ENCODE measurements at places on chromosomes 12 and 14.

- peak; percentile 78 for DNase-seq
Observed at GRCh38 chr12:22624870-22625761, at the start of gene ETNK1. TSS of gene ETNK1 (plus strand) at chr12:22625171. CDS start at chr12:22625431, 260 bp downstream.

GRCh38 chr14:104335176-104335575 lies 196.8 kb downstream of the KIF26A start:
- DNase-seq: peak; percentile 51

DNA sequence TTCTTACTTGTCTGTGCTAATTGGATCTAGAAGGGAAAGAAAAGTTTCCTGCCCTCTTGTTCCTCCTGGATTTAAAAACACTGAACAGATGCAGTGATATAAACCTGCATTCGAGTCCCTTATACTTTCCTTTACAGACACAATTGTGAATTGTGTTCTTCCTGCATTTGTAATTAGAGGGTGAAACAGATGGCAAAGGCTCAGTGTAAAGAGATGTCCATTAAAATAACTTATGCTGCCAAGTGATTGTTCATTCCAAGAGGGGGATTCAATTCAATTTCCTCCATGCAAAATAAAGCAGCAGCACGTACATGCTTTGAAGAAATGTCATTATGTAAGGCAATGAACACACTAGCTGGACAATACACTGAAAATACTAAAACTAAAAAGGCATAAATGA lies 248.3 kb upstream of the LRIG3 start:
- no peak for DNase-seq

DNA sequence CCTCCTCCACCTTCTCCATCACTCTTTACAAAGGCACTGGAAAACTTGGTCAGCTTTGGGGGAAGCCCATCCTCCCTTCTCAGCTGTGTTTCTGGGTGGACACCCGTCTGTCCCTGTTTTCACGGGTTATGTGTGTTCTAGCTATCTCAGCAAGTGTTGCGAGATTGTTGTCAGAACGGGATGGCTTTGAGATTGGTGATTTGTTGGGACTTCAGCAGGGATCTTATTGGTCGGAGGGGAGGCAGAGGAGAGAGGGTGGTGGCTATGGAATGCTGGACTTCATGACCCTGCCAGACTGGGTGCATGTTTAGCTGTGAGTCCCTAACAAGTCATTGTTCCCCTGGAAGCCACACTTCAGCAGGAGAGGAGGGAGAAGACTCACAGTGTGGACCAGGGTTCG lies 2.1 kb downstream of the USP5 start:
- no peak for DNase-seq

- DNase-seq: no peak
Observed at GRCh38 chr12:88227263-88227662, 85.2 kb downstream of the TMTC3 start.

GRCh38 chr14:24171422-24172260 lies at the start of gene REC8:
TSS of gene REC8 (plus strand) at chr14:24172080. CDS start at chr14:24172553, 473 bp downstream.
- DNase-seq: no peak

- no peak for DNase-seq
Observed at GRCh38 chr14:55789406-55789805, 209.4 kb downstream of the KTN1 start.

- DNase-seq: no peak
Observed at GRCh38 chr14:70034257-70034656, 154.5 kb downstream of the SLC8A3 start.

DNA sequence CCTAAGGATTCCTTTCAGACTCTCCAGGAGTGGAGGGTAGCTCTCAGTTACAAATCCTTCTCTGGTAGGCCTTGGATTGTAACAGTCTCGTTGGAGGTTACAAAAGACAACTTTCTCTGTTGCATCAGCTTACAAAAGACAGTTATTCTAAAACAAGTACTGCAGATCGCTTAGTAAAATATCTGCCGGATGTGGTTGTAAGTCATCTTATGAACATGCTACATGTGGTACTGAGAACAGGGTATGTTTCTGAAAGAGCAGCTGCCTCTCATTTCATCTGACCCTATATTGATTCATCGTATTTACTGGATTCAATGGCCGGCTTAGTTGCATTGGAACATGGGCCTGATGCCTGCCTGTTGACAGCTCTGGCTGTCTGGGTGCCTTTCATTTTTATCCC lies 157.4 kb downstream of the PTCSC3 start:
- no peak for DNase-seq

DNA sequence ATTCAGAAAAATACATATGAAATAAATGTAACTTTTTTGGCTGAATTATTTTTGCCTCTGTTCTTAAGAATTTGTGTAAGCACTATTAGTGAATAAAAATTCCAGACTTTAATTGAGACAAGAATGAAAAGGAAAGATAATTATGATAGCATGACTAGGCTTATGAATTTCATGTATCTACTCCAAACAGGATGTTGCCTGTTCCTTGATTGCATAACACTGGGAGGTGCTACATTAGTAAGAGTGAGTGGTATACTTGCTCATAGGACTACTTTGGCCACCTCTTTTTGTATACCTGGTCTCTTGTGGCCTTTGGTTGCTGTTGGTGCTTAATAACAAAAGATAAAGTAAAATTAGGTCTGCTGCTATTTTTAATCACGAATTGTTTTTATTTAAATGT lies 112.8 kb downstream of the NAV3 start:
- DNase-seq: no peak

DNA sequence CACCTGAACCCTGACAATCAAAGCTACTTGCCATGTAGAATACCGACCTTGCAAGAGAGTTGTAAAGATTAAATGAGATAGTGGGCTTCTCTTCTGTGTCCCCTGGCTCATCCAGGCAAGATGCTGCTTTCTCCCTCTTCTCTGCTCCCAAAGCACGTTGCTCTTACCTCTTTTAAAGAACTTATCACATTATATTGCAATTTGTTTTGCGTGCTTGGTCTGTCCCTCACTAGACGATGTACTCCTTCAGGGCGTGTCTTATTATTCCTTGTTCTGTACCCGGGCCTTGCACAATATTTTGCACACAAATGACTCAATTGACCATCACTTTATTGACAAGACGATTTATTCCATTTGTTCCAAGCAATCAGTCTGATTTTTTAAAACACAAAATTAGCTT lies 3.3 kb downstream of the DCN start:
- no peak for DNase-seq

- DNase-seq: no peak
Observed at GRCh38 chr14:42715316-42715715, 1108.6 kb downstream of the LRFN5 start.

DNA sequence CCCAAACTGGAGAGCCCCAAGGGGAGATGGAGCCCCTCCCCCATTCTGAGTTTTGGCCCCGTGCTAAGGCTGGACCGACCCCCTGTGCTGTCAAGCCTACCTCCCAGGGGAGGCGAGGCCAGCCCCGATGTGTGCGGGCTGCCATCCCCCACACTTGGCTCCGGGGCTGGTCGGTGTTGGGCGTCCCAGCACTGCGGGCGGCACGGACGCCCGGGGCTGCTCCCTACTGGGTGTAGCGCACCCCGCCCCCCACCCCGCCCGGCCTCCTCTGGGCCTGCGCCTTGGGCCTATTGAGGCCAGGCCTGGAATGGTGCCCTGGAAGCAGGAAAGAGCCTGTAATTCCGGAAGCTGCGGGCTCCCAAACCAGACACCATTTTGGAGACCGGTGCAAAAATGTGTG lies 2.6 kb downstream of the DCAF4 start:
- DNase-seq: no peak

DNA sequence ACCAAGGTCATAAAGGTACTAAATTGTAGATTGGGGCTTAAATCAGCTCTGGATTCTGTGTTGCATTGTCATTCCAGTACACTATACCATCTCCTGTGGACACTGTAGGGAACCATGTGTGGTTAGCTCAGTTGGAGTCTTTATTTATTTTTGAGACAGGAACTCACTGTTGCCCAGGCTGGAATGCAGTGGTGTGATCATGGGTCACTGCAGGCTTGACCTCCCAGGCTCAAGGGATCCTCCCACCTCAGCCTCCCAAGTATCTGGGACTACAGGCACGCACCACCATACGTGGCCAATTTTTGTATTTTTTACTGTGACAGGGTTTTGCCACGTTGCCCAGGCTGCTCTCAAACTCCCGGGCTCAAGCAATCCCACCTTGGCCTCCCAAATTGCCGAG lies 6.7 kb downstream of the PAPOLA start:
- DNase-seq: no peak

DNA sequence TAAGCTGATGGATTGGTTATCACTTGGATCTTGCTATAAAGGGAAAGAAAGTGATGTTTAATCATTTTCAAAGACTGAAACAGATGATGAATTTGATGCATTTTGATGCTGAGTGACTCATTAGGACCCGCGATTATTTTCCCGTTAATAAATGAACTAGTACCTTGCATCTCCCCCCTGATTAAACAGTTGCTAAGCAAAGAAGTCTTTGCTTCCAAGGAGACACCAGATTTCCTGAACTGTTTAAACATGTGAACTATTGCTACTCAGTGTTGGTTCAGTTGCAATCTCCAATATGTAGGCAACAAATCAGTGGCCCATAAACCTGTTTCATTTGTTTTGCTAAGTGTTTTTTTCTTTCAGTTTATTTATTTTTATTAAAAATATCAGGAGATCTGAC lies 375.2 kb downstream of the AACS start:
- DNase-seq: no peak

- no peak for DNase-seq
Observed at GRCh38 chr12:92927055-92927435, 2.0 kb downstream of the EEA1 start.

- DNase-seq: no peak
Observed at GRCh38 chr14:59275668-59276067, 87.2 kb downstream of the DAAM1 start.

GRCh38 chr14:56318393-56319115 lies 200.3 kb downstream of the PELI2 start:
- DNase-seq: no peak

- DNase-seq: no peak
Observed at GRCh38 chr14:79584679-79585078, 626.6 kb downstream of the DIO2 start.

DNA sequence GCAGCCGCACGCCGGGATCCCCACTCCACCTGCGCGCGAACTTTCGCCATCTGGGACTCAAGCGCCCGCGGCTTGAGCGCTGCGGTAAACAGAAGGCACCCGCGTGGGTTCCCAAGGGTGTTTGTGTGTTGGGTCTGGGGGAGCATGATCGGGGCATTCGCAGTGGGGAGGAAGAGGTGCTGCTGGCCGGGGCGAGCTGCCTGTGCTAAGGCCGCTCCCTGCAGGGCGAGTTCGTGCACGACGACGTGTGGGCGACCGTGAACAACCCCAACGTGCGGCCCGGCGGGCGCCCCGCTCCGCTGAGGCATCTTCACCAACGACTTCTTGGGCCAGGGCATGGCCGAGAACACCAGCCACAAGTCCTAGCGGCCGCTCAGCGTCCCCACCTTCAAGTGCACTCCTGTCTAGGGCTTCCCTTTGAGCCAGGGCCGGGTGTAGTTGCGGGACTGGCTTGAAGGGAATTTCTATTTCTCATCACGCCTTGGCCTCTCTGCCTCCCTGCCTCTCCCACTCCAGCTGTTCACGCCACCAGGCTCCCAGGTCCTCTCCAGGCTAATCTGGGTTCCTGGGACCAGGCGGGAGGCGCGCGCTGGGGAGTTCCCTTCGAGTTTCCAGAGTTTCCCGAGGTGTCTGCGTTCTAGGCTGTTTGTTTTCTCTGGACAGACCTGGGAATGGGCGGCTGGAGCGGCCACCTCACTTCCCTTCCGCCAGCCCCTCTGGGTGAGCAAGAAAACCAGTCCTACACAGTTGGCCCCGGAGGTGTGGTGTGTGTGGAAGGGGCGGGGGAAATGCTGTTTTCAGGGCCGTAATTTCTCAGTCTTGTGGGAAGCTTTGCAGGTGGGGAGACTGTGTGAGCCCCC lies 417.8 kb upstream of the TMTC1 start:
- DNase-seq: no peak

- no peak for DNase-seq
Observed at GRCh38 chr14:69303086-69303485, 43.1 kb downstream of the GALNT16 start.

DNA sequence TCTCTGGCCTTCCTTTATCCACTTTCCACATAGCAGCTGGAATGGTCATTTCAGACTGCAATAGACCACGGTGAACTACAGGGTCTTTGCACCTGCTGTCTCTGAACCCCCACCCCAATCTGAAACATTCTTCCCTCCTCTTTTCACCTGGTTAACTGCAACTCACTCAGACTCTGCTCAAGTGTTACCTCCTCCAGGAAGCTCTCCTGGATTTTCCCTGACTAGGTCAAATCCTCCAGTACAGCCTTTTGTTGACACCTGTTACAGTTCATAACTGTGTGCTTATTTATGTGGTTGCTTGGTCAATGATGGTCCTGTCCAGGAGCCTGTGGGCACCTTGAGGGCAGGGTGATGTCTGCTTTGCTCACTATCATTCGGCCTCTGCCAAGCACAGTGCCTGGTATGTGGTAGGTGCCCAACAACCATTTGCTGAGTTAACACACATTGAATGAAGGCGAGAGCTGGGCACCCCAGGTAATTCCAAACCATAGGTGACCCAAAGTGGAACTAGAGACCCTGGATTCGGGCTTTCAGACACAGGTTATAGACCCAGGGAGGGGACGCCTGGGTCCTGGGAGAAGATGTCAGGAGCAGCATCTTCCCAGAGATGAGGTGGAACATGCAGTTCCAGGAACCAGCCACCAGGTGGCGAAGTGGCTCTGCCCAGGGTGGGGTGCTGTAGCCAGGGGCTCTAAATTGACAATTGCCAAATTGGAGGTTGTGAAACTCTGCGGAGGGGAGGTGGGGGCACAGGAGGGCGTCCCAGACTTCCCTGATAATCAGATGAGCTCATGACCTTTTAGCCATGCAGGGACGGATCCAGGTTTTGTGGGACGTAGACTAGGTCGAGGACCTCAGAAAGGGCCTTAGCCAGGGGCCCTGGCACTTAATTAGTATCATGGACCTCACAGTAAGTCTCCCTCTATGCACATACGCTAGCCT lies 28.1 kb downstream of the TRPV4 start:
- DNase-seq: peak; percentile 37

- no peak for DNase-seq
Observed at GRCh38 chr12:38934686-38935085, 29.3 kb upstream of the CPNE8 start.

- DNase-seq: no peak
Observed at GRCh38 chr12:73632661-73633060, 905.0 kb upstream of the ATXN7L3B start.

GRCh38 chr14:61034416-61035120 lies 53.5 kb downstream of the SLC38A6 start:
- DNase-seq: no peak

DNA sequence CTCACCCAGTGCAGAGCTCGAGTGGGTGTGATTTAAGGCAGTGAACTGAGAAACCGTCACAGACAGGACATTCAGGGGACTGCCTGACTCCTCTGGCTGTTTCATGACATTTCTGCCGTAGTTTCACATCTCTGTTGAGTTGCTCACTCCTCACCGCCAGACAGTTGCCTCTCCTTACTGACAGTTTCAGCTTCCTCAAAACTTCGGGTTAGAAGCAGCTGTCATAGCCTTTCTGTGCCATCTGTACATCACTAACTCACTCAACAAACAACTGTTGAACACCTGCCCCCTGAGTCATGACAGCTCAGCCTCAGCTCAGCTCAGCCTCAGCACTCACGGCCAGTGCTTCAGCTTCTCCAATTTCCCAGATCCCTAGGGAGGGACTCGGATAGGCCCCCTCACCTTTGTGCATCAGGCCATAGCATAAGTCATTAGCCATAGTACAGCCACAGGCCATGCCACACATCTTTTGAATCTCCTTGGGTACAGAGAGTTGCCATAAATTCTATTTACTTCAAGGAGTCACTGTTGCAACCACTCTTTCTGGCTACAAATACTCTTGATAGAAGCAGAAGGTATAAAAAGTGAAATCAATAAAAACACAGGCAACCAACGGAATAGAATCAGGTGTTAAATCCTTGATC lies 6.2 kb upstream of the SLC15A4 start:
- DNase-seq: no peak
